ENCODE measurements at places on chromosomes 16 and 17.

DNA sequence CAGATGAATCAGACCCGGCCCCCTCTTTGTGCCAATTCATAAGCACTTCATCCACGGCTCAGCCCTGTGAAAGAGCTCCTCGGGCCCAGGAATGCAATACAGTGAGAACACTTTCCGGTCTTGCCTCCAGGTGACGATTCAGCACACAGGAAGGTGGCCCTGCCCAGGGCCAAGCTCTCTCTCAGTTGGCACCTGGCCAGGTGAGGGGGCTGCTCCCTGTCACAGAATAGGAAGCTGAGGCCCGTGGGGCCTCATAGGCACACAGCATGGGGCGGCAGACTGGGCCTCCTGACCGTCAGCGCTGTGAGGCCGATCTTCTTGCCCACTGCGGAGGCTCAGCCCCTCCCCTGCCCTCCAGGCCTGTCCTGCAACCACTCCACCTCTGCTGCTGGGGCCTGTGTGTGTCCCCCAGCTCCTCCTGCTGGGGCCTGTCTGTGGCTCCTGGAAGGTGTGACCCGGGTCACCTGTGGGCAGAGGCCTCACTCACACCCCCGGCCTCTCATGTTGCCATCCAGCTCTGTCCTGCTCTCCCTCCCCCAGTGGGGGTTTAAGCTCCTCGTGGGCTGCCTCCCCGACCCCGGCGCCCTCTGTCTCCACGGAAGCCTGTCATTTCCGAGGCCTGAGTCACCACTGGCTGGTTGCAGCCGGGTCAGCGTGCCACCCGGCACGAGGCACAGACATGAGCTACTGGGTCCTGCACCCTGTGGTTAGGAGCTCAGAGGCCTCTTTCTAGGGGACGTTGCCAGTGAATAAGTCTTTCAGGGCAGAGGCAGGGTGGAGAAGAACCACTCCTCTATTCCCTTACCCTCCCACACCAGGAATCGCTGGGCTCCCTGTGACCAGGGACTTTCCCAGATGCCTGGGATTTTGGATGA, 114.4 kb downstream of the SEC14L1 start:
- DNase-seq = no peak

- no peak for DNase-seq
These were observed 7.3 kb downstream of the SLC52A1 start for GRCh38 chr17:5027916-5028315.

GRCh38 chr16:27698266-27698665, 148.3 kb downstream of the KATNIP start:
- DNase-seq = no peak

GRCh38 chr16:66923247-66923731, 2.0 kb downstream of the RRAD start:
- DNase-seq = no peak

GRCh38 chr17:81116704-81117103, 48.6 kb upstream of the PVALEF start:
- DNase-seq = no peak

DNA sequence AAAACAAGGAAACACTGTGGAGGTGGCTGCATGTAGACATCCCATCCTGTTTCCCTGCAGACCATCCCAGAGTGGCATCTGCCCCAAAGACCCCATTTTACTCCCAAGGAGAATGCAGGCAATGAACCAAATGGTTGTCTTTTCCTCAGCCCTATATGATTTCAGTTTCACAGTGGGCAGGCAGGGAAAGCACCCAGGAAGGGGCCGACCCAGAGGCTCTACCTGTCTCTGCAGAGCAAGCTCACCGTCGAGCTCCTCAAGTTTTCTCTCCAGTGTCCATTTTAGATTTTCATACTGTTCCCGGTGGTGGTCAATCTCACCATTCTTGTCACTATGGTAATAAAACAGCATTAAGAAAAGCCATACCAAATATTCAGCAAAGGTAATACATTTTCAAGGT, 14.6 kb downstream of the CCDC57 start:
- DNase-seq = no peak

DNA sequence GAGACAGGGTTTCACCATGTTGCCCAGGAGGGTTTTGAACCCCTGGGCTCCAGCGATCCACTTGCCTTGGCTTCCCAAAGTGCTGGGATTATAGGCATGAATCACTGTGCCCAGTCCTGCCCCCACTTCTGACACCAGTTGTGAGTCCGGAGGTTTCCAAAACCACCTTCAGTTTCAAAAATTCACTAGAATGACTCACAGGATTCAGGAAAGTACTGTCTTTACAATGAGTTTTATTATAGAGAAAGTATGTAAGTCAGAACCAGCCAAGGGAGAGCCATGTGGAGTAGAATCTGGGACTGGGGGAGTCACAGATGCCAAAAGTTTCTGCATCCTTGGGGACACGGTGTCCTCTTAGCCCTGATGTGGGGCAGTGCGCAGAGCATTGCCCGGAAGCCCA, 55.1 kb downstream of the PLD6 start:
- no peak for DNase-seq

All from AML-193 (cell line).